Astrocyte (in vitro differentiated cells and primary cell): ENCODE measurements at places on chromosomes 1 and 21.

GRCh38 chr1:30759718-30760281 is 2.2 kb upstream of the LAPTM5 start:
- DNase-seq = no peak

DNA sequence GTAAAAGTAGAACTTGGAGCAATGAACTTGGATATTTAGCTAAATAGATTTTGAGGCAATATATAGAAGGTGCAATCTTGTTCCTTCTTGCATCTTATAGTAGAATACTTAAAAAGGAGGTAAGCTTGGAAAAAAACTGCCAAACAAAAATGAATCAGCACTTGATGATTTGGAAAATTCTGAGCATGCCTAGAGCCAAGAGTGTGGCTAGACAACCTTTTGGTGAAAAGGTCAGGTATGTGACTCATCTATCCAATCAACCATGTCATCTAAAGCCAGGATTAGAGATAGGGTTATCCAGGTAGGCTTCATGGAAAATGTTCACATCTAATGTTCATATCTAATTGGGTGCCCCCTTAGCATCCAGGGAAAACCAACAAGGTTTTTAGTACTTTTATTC is 515.0 kb downstream of the COL11A1 start:
- peak; percentile 10 for DNase-seq

DNA sequence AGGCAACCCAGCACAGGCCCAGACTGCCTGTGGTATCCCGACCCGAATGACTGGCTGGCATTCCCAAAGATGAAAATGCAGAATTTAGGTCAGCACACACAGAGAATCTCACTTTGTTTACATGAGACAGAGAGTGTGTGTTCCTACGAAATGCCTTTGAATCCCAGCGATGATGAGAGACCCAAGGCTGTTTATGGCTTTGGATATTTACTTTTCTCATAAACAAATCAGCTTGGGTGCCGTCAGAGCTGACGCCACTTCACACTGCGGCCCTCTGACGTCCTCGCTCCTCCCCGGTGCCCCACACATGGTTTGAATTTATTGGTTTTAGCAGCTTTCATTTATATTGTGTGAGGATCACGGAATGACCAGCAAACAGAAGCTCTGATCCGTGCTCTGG is 18.7 kb downstream of the TRABD2B start:
- no peak for DNase-seq

DNA sequence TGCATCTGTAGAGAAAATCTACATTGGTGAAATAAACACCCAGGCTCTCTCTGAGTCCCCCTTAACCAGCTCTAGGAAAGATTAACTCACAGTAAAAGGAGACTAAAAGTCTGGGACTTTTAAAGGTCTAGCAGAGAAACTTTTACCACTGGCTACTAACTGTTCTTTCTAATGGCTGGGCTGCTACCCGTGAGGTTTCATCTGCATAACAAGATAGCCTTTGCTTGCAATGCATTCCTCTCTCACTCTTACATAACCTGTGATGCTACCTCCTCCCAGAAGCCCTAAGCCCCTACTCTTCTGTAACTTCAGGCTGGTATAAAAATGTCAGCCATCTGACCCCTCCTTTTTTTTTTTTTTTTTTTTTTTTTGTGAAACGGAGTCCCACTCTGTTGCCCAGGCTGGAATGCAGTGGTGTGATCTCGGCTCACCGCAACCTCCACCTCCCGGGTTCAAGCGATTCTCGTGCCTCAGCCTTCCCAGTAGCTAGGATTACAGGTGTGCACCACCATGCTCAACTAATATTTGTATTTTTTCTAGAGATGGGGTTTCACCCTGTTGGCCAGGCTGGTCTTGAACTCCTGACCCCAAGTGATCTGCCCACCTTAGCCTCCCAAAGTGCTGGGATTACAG is 344.2 kb downstream of the RGS7 start:
- DNase-seq = no peak

- no peak for DNase-seq
Measured at GRCh38 chr1:90204023-90204590, 209.2 kb downstream of the ZNF326 start.

GRCh38 chr1:178192686-178193085 is 98.8 kb downstream of the RASAL2 start:
- peak; percentile 82 for DNase-seq

GRCh38 chr1:89425056-89425455 is 61.2 kb downstream of the GBP6 start:
- DNase-seq = no peak

- DNase-seq = no peak
Measured at GRCh38 chr1:48068206-48068605, 71.0 kb upstream of the TRABD2B start.

DNA sequence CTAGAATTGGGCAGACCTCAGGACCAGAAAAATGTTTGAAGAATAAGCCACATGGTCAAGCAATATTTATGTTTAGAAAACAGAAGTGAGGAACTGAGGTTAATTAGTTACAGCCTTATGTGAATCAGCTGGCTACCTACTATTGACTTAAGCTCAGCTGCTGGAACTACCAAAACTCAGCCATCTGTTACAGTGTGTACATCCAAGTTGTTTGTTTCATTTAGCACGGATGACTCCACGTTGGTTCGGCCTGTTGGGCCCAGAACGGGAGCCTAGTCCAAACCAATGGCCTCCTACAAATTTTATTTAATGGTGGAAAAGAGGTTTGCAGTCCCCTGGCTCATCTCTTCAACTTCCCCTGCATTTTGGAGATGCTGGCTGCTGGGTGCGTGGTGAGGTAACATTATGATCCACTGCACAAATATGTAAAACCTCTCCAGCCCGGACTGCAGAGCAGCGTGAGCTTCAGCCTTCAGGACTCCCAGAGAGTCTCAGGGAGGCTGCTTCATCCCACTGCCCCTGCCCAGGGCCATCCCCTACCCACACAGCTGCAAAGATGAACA is 143.4 kb downstream of the ZZZ3 start:
- peak; percentile 90 for DNase-seq

GRCh38 chr1:9314111-9314510 is 21.4 kb downstream of the SPSB1 start:
- no peak for DNase-seq

DNA sequence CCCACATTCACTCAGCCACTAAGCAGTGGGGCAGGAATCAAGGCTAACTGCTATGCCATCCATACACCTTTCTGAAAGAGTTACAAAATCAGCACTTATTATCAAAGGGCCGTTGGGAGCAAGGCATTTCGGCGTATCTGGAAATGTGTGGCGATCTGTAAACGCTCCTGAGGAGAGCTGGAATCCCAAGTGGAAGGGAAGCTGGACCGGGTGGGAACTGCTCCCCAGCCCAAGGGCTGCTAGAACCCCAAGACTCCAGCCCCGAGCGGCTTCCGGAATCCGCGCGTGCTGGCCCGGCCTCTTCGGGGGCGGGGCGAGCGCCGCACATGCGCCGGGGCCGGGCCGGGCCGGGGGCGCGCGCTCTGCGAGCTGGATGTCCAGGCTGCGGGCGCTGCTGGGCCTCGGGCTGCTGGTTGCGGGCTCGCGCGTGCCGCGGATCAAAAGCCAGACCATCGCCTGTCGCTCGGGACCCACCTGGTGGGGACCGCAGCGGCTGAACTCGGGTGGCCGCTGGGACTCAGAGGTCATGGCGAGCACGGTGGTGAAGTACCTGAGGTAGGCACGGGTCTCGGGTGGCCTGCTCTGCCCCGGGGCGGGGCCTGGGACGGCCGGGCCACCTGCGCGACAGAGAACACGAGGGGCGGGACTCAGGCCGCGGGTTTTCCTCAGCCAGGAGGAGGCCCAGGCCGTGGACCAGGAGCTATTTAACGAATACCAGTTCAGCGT is at the start of gene NAXE:
Gene NAXE (plus strand): TSS at position 345 of the 726 bp plus-strand sequence. CDS start 29 bp downstream, at position 374.
- peak; percentile 31 for DNase-seq

DNA sequence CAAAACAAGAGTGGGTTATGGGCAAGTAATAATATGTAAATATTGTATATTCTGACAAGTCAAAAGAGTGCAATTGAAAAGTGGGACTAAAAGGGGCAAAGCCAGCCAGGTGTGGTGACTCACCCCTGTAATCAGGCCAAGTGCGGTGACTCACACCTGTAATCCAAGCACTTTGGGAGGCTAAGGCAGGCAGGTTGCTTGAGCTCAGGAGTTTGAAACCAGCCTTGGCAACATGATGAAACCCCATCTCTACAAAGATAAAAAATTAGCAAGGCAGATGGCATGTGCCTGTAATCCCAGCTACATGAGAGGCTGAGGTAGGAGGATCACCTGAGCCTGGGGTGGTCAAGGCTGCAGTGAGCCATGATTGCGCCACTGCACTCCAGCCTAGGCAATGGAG is 304.0 kb downstream of the HHIPL2 start:
- DNase-seq = peak; percentile 20

DNA sequence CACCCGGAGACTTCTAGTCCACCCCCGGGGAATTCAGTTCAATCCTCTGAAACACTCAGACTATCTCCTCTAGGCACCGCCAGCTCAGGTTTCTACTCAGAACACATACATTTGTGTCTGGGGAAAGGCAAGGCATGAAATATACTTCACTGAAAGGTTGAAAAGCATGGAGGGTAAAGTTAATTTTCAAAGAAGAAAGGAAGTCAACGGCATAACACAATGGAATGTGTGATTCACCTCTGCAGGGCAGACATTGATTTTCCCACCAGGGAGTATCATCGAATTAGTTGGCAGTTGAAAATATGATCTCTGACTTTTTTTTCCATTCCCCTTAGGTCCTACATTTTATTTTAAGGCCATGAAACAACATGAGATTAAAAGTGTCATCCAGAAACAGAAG is 669.4 kb downstream of the SMYD3 start:
- DNase-seq = peak; percentile 73

DNA sequence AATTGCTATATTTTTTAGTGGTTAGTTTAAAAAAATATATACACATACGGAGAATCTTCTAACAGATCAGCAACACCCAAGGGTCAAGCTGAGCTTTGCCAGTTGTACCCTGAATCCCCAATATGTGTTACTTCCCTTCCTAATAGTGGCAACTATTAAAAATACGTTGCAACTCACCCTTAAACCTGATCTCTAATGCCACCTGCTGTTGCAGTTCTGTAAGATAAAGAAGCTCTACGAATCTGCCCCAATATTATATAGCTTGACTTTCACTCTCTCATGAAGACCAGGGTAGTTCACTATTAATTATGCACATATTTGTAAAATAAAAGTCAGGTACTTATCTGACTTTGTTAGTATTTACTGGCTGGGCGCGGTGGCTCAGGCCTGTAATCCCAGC is 58.4 kb downstream of the ASH1L start:
- no peak for DNase-seq

DNA sequence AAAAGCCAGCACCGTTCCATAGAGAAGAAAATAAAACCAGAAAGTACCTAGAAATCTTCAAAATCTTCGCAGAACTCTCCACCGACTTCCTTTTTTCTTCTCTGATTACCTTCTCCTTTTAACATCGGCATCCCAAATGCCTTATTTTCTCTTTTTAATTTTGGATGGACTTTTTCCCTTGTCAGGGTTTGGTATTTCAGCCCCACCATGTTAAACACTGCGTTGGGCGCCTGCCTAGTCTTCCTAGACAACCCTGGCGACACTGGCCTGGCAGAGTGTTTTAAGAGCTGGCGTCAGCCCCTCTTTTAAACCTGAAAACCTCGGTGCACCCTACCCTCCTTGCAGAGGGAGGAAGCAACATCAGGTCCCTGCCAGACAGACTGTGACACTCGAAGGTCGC is 66.0 kb upstream of the EFHD2 start:
- peak; percentile 26 for DNase-seq

- DNase-seq = no peak
Measured at GRCh38 chr21:44437696-44438431, 17.4 kb upstream of the LRRC3 start.
